ENCODE measurements at places on chromosomes 12 and 14. TPM values are rescaled to one million over a fixed set of nuclear protein-coding genes. Genes with fewer than 3 reads are reported as not detected.

- DNase-seq: peak; percentile 70
Observed at GRCh38 chr12:52494518-52494917, 1.5 kb upstream of the KRT6A start.

ESR2 gene
- total RNA-seq: 0.20 TPM

PRH2 gene
- not detected for total RNA-seq

DNA sequence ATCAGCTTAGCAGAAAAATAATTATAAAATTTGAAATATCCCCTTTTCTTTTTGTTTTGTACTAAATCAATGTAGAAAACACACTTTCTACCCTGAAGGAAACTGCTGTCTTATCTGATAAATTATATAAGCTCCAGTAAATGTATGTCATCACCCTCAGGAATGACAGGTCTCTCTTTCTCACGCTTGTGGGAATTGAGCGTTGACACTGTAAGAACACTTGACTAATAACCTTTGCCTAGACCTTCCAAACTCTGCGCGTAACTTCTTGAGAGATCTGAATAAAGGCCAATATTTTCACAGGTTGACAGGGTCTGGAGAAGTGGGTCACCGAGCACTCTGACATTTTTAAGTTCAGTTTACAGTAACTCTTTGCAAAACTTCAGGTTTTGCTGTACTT, 138.5 kb downstream of the BCAT1 start:
- DNase-seq: no peak

GRCh38 chr12:73159954-73160353, 887.8 kb downstream of the TRHDE start:
- DNase-seq: no peak

TDRD9 gene
- not detected for total RNA-seq

DNAJC22 gene
- total RNA-seq: 4.7 TPM

Measured in PC-9 (cell line).